ENCODE measurements at places on chromosomes 12 and 14. TPM values are rescaled to one million over a fixed set of nuclear protein-coding genes. Genes with fewer than 3 reads are reported as not detected.

Gene SERPINA9
- not detected for total RNA-seq

Gene FAM161B
- 4.4 TPM for total RNA-seq

Gene CMA1
- not detected for total RNA-seq

GRCh38 chr12:111434680-111435338 is 29.1 kb downstream of the SH2B3 start:
- DNase-seq = peak; percentile 94

DNA sequence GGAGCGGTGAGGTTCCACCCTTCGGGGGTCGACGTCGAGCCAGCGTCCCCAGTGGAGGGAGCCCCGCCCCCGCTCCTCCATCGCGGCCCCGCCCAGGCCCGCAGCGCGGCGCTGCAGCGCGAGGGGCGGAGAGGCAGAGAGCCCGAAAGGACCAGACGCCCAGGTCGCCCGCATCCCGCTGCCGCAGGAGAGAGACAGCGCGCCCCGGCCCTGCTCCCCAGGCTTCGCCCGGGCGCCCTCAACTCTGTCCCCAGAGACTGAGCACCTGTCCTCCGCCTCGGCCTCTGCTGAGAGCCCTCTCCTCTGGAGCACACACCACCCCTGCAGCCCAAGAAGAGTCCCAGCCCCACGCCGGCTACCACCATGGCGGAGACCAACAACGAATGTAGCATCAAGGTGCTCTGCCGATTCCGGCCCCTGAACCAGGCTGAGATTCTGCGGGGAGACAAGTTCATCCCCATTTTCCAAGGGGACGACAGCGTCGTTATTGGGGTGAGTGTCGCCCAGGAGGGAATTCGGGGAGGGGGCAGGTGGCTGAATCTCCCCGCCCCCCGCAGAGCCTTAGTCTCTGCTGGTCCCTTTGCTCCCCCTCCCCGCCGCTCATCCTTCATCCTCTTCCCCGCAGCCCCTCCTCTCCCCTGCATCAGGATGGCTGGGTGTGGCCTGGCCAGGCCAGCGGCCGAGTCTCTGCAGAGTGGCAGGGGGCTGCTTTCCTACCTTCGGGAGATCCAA is at the start of gene KIF5A:
TSS of gene KIF5A (plus strand) at position 136 of the 732 bp plus-strand sequence. CDS start at position 364, 228 bp downstream.
- no peak for DNase-seq

Measured in myocyte (in vitro differentiated cells).